ENCODE measurements at places on chromosomes 2 and 18.

DNA sequence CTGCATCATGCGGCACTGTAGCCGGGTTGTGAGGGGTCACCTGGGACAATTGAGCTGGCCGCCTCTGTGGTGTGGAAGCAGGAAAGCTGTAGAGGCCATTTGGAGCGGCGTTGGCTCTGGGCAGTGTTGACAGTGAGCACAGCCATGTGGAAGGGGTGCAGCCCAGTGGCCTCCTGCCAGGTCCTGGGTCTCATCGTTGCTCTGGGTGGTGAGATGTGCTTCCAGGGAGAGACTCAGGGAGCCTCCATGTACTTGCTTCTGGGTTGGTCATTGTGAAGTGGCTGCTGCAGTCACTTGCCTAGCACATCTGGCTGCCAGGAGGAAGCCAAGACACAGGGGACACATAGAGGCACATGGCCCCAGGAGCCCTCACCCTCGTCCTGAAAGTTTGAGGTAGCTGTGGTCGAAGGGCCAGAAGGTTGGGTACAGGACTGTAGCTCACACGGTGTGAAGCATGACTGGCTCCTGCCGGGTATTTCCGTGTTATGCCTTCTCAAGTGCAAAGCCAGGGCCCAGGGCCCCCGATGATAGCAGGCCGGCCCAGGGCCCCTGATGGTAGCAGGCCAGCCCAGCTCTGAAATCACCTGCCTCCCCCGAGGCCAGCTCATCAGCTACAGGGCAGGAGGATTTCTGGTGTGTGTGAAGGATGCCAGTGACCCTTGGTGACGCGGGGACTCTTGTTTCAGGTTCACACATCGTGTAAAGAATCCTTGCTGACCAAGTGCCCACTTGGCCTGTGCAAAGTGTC, 82.6 kb downstream of the DGKD start:
- peak; percentile 4 for DNase-seq

DNA sequence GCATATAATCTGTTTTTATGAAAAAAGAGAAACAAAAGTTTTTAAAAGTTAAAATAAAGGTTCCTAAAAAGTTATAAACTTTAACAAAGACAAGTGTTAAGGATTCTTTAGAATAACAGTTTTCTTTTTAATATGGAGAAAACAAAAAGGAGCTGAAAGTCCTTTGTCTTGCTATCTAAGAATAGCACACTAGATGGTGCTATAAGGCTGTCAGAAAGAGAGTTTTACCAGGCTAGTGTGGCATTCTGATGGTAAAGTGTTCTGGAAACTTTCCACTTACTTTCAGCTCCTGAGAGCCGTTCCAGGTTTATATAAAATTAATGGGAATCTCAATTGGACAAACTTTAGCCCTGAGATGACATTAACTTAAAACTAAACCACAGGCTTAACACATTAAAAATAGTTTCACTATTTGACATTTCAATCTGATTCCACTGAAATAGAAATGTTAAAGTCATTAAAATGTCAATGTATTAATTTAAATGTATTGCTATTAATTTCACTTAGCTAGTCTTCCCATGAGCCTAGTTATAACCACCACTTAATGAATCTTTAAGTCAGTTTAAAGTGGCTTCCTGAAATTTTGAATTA, 3.7 kb downstream of the FBXO48 start:
- no peak for DNase-seq

GRCh38 chr2:230042195-230042594, 26.5 kb downstream of the SLC16A14 start:
- DNase-seq, result no peak

GRCh38 chr2:46490521-46491141, 11.3 kb downstream of the TMEM247 start:
- peak; percentile 25 for DNase-seq

GRCh38 chr2:204024906-204025475, 88.4 kb downstream of the ICOS start:
- DNase-seq, result no peak

DNA sequence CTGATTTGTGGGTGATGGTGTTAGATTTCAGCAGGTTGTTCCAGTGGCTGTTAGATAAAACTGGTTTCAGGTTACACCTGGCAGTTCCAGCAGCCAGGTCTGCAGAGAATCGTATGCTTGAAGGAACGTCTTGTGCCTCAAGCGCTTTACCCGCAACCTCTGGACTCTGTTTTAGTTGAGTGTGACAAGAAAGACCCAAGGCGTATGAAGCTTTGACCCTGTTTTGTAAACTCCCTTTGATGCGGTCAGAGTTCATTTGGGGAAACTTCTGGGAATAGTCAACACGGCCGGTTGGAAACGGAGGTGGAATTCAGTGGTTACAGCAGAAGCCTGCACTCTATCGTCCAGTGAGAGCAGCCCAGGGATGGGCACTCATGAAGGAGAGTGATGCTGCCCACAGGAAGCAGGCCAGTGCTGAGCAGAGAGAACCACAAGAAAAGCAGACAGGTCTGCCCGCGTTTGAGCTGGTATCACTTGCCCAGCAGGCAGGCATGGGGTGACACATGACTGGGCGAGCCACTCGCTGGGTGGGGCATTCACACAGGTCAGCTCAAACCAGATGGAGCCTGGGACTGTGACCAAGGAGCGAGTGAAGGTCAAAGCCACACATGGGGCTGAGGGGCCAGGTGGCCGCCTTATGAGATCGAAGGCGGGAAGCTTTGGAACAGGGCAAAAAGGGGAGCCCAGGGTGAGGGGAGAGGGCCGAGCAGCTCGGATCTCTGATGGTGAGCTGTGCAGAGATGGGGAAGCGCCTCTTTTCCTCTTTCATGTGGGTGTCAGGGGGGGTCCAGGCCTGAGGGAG, 99.6 kb upstream of the MBOAT2 start:
- DNase-seq, result no peak

DNA sequence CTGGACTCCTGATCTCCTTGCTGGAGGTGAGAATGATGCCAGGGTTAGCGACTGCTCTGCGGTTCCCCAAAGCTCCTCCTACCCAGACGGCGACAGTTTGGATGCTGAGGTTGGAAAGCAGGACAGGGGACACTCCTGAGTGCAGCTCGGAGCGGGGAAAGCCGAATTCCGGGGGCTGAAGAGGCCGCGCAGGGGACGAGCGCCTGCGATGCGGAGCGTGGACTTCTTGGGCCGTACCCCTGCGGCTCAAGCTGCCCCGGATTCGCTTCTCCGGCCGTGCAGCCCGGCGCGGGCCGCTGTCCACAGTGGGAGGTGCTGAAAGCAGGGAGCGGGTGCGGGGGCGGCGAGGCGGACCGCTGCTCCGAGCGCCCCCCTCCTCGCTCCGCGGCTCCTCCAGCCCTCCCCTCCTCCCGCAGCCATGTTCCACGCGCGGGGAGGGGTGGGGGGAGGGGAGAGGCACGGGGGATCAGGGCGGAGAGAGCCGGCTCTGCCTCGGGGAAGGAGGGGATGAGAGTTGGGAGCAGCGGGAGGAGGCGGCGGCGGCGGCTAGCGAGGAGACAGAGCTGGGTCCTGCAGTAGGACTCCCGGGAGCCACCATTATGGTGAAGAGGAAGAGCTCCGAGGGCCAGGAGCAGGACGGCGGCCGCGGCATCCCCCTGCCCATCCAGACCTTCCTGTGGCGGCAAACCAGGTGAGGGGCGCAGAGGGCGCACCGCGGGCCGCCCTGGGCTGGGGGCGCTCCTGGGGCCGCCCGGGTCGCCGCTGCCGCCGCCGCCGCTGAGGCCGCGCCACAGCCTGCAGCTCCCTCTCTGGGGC, at the start of gene UNC80:
Gene UNC80, plus strand, starts transcription at position 359 of the 816 bp plus-strand sequence. Its CDS starts 241 bp downstream, at position 600.
- peak; percentile 10 for DNase-seq

- no peak for DNase-seq
These were observed 20.2 kb downstream of the CHRNA1 start for GRCh38 chr2:174744111-174744510.

- no peak for DNase-seq
These were observed 37.4 kb downstream of the ANKMY1 start for GRCh38 chr2:240520130-240520973.

GRCh38 chr2:196480653-196481323, 158.7 kb upstream of the CCDC150 start:
- no peak for DNase-seq

DNA sequence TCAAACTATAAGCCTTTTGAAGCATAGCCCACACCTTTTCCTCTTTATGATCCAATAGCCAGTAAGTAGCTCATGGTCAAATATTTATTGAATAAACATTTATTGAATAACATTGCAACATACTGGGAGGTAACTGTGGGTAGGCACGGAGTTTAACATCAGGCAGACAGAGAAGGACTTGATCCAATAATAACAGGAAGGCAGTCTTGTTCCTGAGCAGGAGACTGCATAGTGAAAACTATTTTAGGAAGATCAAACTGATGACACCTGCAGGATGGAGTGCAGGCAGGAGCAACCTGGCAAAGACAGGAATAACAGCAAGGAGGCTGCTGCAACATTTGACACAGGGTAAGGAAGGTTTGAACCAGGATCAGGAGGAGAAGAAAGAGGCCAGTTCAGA, 3.1 kb upstream of the DCTN1 start:
- DNase-seq, result no peak

DNA sequence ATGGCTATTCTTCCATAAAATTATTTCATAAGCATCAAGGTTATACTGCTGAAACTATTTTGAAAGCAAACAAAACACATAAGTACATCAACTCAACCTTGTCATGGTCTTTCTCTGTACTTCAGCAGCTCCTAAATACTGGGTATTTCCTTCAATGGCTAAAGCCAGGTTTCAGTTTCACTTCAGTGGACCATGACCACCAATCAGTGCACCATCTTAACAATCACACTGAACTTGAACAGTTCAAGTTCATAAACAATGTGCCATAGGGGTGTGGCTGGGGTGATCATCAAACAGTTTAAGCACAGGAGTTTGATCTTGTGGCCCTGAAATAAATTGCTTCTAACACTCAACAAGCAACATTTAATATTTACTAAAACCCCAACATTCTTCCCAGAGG, 124.1 kb upstream of the FIGN start:
- no peak for DNase-seq

All from transverse colon (tissue), 4 donors.